ENCODE measurements at places on chromosomes 4 and X.
A peak's percentile ranks its signal among the peaks of the same experiment; 100 is the strongest.

- no peak for DNase-seq
Observed at GRCh38 chr4:2823671-2824328, 19.8 kb upstream of the ADD1 start.

GRCh38 chrX:1462596-1463251, 10.0 kb upstream of the ASMTL start:
- no peak for DNase-seq

- no peak for DNase-seq
Observed at GRCh38 chrX:16834806-16835205, 35.4 kb downstream of the RBBP7 start.

DNA sequence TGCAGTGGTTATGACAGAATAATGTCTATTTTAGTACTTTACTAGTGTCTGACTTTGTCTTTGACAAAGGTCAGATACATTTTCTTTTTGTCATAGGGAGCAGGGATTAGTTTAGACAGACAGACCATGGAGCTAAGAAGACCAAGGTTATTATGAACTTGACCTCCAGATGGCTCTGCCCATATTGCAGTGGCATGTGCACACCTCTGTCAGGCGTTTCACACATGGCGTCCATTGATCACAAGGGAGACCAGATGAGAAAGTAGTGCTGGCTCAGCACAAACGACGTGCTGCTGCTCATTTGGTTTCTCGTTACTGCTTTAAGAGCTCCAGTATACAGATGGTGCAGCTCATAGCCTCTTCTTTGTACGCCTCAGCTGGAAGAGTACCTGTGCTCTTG, 56.3 kb upstream of the HPSE start:
- no peak for DNase-seq

GRCh38 chr4:96602661-96603060, 762.8 kb downstream of the PDHA2 start:
- DNase-seq: no peak

DNA sequence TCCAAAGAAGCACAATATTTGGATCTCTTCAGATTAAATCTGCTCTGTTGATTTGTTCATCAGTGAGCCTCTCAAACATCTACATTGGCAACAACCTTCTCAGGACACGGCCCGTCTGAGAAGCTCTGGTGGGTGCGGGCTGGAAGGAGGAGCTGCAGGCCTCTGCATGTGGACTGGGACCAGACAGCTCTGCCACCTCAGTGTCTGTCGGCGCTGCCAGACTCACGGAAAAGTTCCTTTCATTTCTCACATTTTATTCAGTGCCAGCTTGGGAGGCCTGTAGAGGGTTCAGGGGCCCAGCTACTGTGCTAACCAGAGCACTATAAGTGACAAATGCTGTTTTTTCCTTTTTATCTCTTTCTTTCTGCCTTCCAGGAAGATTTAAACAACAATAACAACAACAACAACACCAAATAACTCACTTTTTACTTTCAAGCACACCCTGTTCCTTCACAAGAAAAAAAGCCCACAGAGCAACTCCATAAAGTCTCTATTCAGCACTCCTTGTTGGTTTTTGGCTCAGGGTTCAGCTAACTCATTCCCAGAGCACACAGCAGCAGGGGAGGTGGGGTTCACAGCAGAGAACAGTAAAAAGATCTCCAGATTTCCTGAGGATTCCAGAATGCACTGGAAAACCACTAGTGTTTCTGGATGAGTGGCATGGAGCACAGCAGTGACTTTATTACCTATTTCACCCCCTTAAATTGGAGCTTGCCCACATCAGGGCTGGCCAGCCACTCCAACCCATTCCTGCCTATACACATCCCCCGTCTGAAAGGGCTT, 23.2 kb upstream of the HOPX start:
- DNase-seq: no peak

GRCh38 chr4:121191361-121191760, 27.2 kb upstream of the TNIP3 start:
- no peak for DNase-seq

- no peak for DNase-seq
Observed at GRCh38 chr4:189202869-189203271, 737.8 kb upstream of the FRG1 start.

- no peak for DNase-seq
Observed at GRCh38 chr4:52197306-52197705, 146.2 kb downstream of the SPATA18 start.

GRCh38 chr4:100208459-100208858, 18.2 kb upstream of the DDIT4L start:
- DNase-seq: no peak

GRCh38 chr4:820230-821172, 5.4 kb downstream of the CPLX1 start:
- no peak for DNase-seq

- DNase-seq: no peak
Observed at GRCh38 chr4:69773484-69773883, 13.1 kb upstream of the SULT1B1 start.

GRCh38 chr4:73901031-73901430, 31.8 kb downstream of the CXCL1 start:
- no peak for DNase-seq

DNA sequence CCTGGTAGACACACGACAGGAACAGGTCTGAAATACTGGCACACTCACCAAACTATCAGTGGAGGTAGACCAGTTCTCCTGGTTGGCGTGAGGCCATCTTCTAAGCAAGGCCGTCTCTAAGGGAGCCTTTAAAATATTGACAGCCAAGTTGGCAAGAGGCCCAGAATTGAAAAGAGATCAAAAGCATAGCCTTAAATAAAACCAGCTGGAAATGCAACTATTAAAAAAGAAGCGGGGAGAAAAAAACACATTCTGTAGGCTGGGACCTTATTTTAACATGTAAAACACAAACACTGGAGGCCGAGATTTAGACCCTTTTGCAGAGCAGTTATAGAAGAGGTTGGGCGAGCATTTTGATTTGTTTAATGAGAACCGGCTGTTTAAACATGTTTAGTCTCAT, 233.0 kb upstream of the CLNK start:
- DNase-seq: peak; percentile 19

GRCh38 chrX:18885328-18886004, 98.4 kb downstream of the PHKA2 start:
- DNase-seq: no peak

DNA sequence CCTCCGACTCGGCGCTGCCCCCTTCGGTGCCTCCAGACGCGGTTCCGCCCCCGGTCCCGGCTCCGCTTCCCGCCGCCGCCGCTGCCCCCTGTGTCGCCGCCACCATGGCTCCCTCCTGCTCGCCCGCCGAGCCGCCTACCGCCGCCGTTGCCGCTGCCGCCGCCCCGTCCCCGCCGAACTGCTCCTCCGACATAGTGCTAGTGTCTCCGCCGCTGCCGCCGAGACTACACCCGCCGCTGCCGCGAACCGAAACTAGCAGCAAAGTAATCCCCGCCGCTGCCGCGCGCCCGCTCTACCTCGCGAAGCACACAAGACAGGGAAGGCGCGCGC, 340 bp downstream of the HNRNPD start:
- no peak for DNase-seq

- no peak for DNase-seq
Observed at GRCh38 chrX:47566841-47567240, 5.8 kb downstream of the ARAF start.

DNA sequence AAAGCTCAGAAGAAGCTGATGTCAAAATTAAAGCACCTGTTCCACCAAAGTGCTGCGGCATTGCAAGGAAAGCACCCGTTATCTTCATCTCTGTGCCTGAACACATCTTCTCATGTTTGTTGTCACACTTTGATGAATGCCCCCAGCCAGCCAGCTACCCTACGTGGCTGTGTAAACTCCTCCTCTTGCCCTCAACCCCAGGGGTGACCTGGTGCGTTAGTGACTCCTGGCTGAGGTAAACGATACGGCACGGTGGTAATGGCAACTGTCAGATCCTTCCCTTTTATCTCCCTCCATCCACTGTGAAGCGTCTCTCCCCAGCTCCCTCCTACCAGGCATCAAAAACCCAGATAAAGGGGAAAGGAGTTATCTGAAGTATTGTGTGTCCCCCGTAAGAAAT, 90.6 kb upstream of the WWC2 start:
- DNase-seq: no peak

- no peak for DNase-seq
Observed at GRCh38 chr4:177413076-177413475, 29.2 kb downstream of the AGA start.

DNA sequence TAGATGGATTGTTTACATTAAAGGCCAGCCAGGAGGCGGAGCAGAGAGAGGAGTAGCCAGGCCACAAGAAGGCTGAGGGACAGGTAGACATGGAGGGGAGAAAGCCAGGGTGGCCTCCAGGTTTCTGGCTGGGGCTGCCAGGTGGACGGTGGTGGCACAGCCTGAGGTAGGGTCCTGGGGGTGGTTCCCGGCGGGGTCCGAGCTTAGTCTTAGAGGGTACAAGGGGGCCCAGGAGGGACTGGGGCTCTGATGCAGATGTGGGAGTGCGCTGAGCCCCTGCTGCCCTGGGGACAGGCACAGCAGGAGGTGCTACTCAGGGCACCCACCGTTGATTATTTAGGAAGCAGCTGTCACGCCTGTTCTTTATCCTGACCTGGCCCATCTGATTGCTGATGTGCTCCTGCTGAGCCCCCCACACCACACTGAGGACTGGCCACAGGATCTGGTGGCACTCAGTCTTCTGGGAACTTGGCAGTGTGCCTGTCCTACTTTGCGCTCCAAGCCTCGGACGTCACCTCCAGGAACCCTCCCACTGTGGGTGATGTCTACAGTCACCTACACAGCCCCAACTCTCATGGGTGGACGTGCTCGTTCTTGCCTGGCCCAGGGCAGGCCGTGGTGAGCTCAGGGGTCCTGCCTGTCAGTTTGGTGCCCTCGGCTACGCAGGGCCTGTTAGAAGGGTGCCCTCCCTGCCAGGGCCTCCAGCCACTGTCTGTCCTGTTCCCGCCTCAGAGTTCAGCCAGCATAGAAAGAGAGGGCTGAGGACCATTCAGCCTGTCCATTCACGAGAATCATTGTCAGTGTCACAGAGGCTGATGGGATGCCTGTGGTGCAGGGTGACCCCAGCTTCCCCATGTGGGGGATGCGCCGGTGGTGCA, 12.0 kb downstream of the WFS1 start:
- DNase-seq: no peak

DNA sequence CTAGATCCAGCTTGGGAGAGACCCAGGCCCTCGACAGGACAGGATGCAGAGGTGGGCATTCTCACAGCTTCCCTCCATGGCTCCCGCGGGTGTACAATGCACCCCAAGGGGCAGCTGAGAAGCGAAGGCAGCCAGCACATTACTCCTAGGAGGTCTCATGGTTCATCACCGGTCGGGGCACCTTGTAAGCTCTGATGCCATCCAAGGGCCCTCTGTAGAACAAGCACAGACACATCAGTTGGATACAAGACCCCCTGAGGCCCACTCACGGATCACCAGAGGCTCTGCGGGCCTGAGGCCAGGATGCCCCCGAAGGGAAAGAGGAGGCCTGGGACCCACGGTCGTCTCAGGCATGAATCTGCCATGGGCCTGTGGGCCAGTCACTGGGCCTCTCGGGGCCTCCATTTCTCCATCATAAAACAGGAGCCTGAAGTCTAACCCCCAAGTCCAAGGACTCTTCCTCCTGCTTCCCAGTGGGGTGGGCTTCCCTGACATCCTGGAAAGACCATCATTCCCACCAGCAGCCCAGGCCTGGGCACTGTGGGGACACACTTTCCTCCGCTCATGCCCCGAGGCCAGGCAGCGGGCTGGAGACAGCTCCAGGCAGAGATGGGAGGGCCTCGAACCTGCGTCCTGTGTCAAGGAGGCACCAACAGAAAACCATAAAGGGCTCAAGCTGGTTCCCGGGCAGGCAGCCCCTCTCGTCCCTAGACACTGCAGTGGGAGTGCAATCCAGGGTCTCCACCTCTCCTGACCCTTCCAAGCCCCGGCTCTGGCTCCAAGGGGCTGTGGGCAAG, 20.1 kb downstream of the HMX1 start:
- no peak for DNase-seq

GRCh38 chr4:40183615-40184411, 13.0 kb upstream of the RHOH start:
- no peak for DNase-seq

DNA sequence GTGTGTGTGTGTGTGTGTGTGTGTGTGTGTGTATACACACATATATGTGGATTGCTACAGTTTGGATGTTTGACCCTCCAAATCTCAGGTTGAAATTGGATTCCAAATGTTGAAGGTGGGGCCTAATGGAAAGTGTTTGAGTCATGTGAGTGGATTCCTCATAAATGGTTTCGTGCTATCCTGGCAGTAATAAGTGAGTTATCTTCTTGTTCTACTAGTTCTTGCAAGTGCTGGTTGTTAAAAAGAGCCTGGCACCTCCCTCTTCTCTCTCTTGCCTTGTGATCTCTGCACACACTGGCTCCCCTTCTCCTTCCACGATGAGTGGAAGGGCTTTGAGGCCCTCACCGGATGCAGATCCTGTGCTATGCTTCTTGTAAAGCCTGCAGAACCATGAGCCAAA, 344.1 kb downstream of the SH2D1A start:
- DNase-seq: no peak

- no peak for DNase-seq
Observed at GRCh38 chr4:119211867-119212233, 663 bp upstream of the USP53 start.

DNA sequence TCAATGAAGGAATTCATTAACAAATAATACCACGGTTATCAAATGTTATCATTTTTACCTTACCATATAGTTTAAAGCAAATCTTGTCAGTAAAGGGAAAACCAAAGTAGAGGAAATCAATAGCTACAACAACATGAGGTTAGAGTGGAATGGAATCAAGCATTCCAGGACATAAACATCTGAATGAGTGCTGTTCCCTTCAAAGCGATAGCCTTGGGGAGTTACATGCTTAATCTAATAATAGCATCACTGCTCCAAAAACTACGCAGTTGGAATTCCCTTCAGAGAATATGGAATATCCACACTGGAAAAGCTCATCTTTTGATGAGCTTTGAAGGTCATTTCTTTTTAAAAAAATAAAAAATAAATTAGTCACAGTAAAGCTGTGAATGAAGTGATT, 31.2 kb downstream of the PDE5A start:
- no peak for DNase-seq

DNA sequence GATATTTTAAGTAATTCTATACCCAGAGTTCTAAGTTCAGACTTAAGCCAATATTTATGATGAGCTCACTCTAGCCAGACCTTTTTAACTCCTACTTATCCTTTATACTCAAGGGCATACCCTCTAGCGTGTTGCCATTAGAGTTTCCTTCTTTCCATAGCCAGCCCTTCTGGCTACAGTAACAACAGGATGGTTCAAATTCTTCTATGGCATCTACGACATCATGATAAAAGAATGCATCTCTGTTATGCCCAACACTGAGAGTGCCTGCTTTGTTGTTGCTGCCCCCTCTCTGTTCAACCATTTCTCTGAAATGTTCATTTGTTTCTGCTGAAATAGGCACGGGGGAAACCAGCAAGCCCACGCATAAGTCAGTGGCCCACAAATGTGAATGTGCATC, 104.5 kb downstream of the UBE2NL start:
- DNase-seq: no peak

- DNase-seq: no peak
Observed at GRCh38 chr4:104726002-104726401, 231.3 kb upstream of the CXXC4 start.

GRCh38 chrX:14897042-14897441, 23.8 kb downstream of the MOSPD2 start:
- DNase-seq: no peak

- no peak for DNase-seq
Observed at GRCh38 chrX:150536455-150537116, 31.8 kb upstream of the MTM1 start.

All from NCI-H1436 (cell line).